Activated T-cell treated with anti-CD3 and anti-CD28 coated beads, Interleukin-2, amount 50 U/mL, for 72 hours (primary cell): ENCODE measurements at places on chromosomes 7 and 10. TPM values are rescaled to one million over a fixed set of nuclear protein-coding genes. Genes with fewer than 3 reads are reported as not detected.

DNA sequence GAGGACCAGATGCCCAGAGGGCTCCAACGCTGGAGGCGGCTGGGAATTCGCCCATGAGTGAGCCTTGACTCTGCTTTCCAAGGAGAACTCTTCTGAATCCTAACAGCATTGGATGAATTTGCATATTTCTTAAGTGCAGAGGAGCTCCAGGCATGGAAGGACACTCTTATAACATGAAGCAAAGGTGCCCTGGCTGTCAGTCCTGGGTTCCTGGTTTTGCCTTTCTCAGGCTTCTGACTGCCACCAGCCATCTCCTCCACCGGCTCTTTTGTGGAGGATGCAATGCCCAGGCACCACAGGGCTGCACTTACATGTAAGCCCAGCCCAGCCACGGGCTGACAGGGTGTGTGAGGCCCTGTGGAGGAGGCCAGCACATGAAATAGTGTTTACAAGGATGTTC is 8.2 kb downstream of the CLRN3 start:
- DNase-seq: no peak
- no peaks in the 10 kb centered on the region for H3K36me3 ChIP-seq
- H3K27ac ChIP-seq: no peak overlapping the region
- H3K4me1 ChIP-seq: no peaks in the 10 kb centered on the region
- no peaks in the 10 kb centered on the region for H3K27me3 ChIP-seq

- no peak overlapping the region for H3K27ac ChIP-seq
- no peaks in the 10 kb centered on the region for H3K27me3 ChIP-seq
- H3K4me1 ChIP-seq: no peaks in the 10 kb centered on the region
- no peaks in the 10 kb centered on the region for H3K36me3 ChIP-seq
- H3K4me3 ChIP-seq: no peak overlapping the region
Observed at GRCh38 chr10:108775911-108776475, 1147.3 kb downstream of the XPNPEP1 start.

Gene SH2D4B
- total RNA-seq: 0.34 TPM

GRCh38 chr10:11551916-11552602 is 59.4 kb downstream of the USP6NL start:
- no peaks in the 10 kb centered on the region for H3K27me3 ChIP-seq
- no peak overlapping the region for H3K27ac ChIP-seq
- H3K4me1 ChIP-seq: peaks cover 45% of the 10 kb centered on the region

Gene SPDYE2
- not detected for total RNA-seq
